ENCODE measurements at places on chromosomes 1 and 21. TPM values are rescaled to one million over a fixed set of nuclear protein-coding genes. Genes with fewer than 3 reads are reported as not detected.

Gene CHI3L2
- total RNA-seq, result 0.77 TPM

Gene PLPP3
- total RNA-seq, result 76.3 TPM

Gene IL22RA1
- not detected for total RNA-seq

GRCh38 chr21:17343055-17343454 lies 169.8 kb upstream of the CXADR start:
- DNase-seq, result no peak

DNA sequence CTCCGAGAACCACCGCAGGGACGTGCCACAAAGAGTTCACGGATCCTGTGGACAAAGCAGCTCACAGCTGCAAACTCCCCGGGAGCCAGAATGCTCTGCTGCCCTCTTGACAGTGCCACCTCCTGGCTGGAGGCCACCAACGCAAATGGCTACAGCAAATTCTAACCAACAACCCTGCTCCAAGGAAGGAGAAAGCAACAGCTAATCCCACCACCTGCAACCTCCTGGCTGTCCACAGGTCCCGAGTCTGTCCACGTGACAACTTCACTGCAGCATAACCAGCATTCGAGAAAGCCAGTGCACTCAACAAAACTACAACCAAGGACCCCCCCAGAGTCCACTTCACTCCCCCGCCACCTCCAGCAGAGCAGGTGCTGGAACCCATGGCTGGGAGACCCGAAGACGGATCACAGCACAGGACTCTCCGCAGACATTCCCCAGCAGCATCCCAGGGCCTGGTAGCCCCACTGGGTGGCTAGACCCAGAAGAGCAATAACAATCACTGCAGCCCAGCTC lies 17.3 kb downstream of the POFUT2 start:
- peak; percentile 6 for DNase-seq

DNA sequence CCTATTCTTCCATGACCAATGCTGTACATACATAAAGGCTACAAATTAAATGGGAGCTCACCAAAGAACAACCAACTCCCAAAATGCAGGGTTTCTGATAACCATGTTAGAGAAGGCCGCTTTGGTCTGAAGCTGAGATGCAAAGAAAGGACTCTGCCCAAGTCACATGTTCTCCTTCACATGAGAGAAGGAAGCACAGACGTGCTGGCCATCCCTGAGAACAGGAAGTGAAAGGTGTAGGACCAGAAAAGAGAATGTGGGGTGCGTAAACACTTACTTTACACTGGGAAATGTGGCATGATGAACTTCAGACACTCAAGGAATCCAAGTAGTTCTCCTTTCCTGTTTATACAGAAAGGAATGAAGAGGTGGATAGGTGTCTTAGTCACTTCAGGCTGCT lies 31.7 kb upstream of the TADA1 start:
- no peak for DNase-seq

GRCh38 chr1:99943223-99943794 lies 26.5 kb upstream of the SLC35A3 start:
- no peak for DNase-seq

Measured in uterus (tissue), 4 donors.